ENCODE measurements at places on chromosomes 7 and 10.

DNA sequence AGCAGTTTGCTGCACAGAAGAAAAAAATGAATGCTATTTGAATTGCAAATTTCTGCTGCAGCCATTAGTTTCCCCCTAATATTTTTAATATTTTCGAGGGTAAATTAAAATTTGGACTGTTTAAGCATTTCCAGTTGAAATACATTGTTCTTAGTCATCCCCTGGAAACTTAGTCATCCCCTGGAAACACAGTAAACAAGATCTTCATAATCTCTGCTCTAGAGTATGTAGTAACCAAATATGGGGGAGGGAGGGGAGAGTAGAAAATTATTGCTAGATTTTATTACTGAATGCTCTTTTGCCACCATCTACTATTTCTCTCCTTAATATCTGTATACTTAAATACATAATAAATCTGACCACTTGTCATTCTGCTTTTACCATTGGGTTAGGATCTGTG, 1053.3 kb downstream of the SORCS1 start:
- no peak for DNase-seq

- DNase-seq = no peak
Measured at GRCh38 chr7:1510780-1511154, 6.6 kb upstream of the INTS1 start.

DNA sequence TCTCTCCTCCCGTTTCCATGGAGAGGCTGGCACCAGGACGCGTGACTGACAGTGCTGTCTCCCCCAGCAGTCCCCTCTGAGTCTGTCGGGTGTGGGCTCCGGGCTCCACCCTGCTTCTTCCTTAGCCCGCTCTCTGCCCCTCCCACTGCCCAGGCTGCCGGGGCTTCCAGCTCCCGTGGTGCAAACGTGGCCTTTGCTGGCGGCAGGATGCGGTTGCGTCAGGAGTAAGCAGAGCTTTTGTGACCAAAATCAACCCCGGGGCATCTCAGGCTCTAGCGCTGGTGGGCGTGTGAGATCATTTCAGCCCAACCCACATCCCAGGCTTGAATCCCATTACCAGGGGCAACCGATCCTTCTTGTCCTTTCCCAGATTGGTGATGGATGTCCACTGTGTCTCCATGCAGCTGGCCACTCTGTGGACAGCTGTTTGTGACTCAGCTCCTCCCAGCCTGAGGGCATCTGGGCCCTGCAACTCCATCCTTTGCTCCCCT, 28.2 kb downstream of the PTPRE start:
- DNase-seq = no peak

DNA sequence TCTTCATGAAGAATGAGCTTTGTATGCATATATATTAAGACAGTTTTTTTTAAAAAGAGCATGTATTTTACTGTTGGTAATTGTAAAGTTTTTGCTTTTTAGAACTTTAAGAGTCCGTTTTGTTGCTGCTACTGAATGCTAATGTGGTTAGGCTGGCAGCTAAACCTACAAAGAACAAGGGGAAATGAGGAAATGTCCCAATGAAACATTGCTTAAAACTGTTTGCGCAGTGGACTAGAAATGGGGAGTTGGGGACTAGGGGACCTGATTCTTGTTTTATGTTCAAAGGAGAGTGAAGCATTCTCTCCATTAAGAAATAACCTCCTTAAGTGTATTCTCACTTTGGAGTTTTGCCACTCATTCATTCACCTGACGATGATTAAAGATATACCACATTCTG, 5.7 kb downstream of the NRF1 start:
- no peak for DNase-seq

Data from CD4-positive, alpha-beta T cell treated with Interleukin-4 for 4 hours (primary cell).